ENCODE measurements at places on chromosomes 3 and 15. TPM values are rescaled to one million over a fixed set of nuclear protein-coding genes. Genes with fewer than 3 reads are reported as not detected.

DNA sequence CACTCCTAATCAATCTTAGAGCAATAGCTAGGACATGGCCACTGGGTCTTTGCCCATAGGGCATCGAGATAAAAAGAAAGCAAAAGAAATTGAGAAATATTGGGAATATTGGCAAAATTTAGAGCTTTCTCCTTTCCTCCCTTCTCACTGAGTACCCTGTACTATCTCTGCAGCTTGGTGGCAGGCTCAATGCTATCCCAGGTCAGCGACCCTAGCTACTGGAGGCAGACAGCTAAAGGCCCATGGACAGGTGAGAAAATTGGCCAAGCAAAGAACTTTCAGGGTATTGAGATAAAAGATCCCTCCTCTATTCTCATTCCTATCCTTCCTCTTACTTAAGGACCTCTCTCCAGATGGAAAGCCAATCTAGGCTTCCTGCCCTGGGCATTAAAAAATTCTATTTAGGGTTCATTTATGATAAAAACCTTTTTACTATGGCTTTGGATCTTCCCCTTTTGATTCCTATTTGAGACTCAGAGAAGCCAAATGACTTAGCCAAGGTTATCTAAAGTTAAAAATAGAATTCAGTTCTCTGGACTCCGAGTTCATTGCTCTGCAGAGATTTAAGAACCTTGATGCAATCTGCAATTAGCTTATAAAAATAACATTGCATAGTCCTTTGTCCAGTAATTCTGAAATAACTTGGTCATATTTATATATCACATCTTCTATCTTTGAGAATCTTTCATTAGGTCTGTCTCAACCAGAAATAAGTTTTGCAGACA is 75.4 kb downstream of the THRB start:
- no peak for DNase-seq
- no peak overlapping the region for H3K27ac ChIP-seq
- H3K27me3 ChIP-seq, result no peaks in the 10 kb centered on the region
- no peak overlapping the region for H3K4me3 ChIP-seq

- no peaks in the 10 kb centered on the region for H3K27me3 ChIP-seq
- no peak overlapping the region for H3K27ac ChIP-seq
- no peak for DNase-seq
- H3K4me1 ChIP-seq, result no peaks in the 10 kb centered on the region
- no peaks in the 10 kb centered on the region for H3K36me3 ChIP-seq
These were observed 651.7 kb upstream of the CCDC54 start for GRCh38 chr3:106725566-106725965.

- no peaks in the 10 kb centered on the region for H3K36me3 ChIP-seq
- H3K4me1 ChIP-seq, result no peaks in the 10 kb centered on the region
- no peak overlapping the region for H3K4me3 ChIP-seq
- no peak for DNase-seq
These were observed 5.6 kb downstream of the ZBED2 start for GRCh38 chr3:111589303-111590142.

DNA sequence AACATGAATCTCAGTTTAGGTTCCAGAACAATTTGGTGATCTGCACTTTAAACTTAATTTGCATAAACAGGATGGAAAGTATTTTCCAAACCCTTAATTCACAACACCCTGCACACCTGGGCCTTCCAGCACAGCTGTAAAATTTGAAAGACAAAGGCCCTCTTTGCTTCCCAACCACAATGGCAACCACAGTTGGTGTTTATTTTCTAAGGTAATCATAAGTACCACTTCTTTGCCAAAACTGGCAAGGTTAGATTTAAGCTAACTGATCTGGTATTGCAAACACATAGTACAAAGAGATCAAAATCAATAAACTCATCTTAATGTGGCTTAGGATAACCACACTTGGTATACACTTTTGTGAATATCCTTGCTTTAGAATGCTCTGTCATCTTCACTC is 4.1 kb downstream of the LRIG1 start:
- peaks cover 21% of the 10 kb centered on the region for H3K4me1 ChIP-seq
- H3K27ac ChIP-seq, result peak overlapping the region; percentile 42
- H3K27me3 ChIP-seq, result no peaks in the 10 kb centered on the region
- H3K4me3 ChIP-seq, result no peak overlapping the region
- no peaks in the 10 kb centered on the region for H3K36me3 ChIP-seq

DNA sequence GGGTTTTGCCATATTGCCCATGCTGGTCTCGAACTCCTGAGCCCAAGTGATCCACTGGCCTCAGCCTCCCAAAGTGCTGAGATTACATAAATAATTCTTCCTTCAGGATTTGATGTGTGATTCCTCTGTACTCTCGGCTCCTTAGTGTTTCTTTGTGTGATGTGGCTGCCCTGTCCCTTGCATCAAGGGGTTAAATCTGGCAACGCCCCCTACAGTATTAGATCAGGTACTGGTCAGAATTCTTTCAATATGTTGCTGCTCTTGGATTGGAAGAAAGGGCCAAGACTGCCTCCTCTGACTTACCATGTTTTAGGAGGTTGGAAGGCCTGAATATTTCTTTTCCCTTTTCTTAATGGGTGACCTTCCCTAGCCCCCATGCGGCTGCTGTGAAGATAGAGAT is 390.6 kb upstream of the WNT5A start:
- no peaks in the 10 kb centered on the region for H3K27me3 ChIP-seq
- no peaks in the 10 kb centered on the region for H3K4me1 ChIP-seq
- no peak overlapping the region for H3K27ac ChIP-seq
- H3K36me3 ChIP-seq, result no peaks in the 10 kb centered on the region
- no peak overlapping the region for H3K4me3 ChIP-seq

- no peaks in the 10 kb centered on the region for H3K27me3 ChIP-seq
- H3K4me1 ChIP-seq, result no peaks in the 10 kb centered on the region
- DNase-seq, result no peak
- no peak overlapping the region for H3K4me3 ChIP-seq
- H3K36me3 ChIP-seq, result no peaks in the 10 kb centered on the region
These were observed 15.3 kb upstream of the COLQ start for GRCh38 chr3:15536856-15537255.

DNA sequence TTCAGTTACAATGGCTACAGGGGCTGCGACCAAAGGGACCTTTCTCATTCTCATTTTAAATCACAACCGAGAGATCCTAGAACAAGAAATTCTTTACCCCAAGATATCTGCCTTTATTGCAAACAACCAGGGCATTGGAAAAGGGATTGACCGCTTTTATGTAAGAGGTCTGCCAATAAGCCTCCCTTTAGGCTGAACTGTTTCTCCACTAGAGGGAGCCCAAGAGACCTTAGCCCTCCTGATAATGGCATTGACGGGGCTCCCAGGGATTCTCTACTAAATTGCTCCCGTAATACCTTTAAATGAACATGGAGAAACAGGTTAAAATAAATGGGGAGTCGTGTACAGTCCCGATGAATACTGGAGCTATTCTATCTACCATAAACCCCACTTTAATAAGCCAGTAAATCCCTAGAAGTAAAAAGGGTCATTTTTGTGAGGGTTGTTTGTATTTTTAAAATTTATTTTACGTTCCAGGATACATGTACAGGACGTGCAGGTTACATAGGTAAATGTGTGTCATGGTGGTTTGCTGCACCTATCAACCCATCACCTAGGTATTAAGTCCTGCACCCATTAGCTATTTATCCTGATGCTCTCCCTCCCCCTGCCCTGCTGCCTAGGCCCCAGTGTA is 7.5 kb upstream of the IGSF10 start:
- H3K27me3 ChIP-seq, result no peaks in the 10 kb centered on the region
- H3K27ac ChIP-seq, result no peak overlapping the region
- no peak overlapping the region for H3K4me3 ChIP-seq
- DNase-seq, result peak; percentile 61
- no peaks in the 10 kb centered on the region for H3K4me1 ChIP-seq

- H3K4me1 ChIP-seq, result no peaks in the 10 kb centered on the region
- no peaks in the 10 kb centered on the region for H3K27me3 ChIP-seq
- no peak overlapping the region for H3K4me3 ChIP-seq
- no peaks in the 10 kb centered on the region for H3K36me3 ChIP-seq
- DNase-seq, result no peak
These were observed 78.7 kb downstream of the ZNF385D start for GRCh38 chr3:21672303-21672702.

IGSF10 gene
- 1.5 TPM for total RNA-seq

ABHD2 gene
- total RNA-seq, result 71.5 TPM

PLAAT1 gene
- total RNA-seq, result not detected

PARP6 gene
- 39.3 TPM for total RNA-seq

CYP1A2 gene
- total RNA-seq, result not detected

SMCO1 gene
- not detected for total RNA-seq

GOLGA8J gene
- total RNA-seq, result 0.35 TPM
